ENCODE measurements at places on chromosomes 11 and 22.

DNA sequence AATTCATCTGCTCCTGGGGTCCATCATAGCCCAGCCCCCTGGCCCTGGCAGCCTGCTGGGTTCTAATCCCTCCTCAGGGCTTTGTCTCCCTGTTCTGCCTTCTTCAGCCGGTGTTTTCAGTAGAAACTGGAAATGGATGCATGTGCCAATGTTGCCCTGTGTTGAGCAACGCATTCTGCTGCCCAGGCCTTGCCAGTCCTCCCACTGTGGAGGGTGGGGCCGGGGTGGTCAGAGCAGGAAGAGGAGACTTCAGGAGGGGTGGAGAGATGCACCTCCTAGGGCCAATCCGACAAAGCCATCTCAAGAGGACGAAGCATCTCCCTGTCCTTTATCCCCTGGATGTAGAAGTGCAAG, 27.6 kb upstream of the ZBTB16 start:
- DNase-seq: no peak

GRCh38 chr22:49717322-49717919, 110.3 kb downstream of the BRD1 start:
- no peak for DNase-seq

DNA sequence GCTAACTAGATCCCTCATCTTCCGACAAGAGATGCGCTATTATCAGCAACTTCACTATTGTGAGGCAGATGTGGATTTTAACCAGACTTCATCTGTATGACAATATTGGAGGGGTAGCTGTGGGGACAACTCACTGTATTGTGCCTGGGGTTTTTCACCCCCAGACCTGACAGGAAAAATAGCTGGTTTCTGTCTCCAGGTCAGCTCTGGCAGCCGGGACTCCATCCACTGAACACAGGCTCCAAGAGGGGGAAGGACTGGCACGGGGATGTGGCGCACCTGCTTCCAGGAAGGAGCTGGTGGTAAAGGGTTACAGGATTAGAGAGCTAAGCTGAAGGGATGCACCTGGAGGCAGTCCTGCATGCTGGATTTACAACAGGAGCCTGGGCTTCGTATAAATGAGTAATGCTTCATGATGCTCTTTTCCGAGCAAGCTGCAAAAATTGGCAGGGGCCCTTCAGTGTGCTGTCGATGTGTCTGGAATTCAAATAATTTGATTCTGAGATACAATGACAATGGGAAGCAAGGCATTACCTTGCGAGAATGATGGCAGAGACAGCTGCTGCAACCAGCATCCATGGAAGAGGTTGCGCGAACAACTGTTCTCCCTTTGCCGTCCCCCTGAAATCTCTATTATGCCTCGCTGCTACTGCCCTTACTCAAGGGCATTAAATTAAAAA, 49.5 kb downstream of the LMO2 start:
- DNase-seq: no peak

GRCh38 chr11:35615921-35616900, 2.0 kb upstream of the FJX1 start:
- no peak for DNase-seq

All from AG04450 (cell line).